Activated CD4-positive, alpha-beta T cell treated with anti-CD3 and anti-CD28 coated beads, Interleukin-2, amount 50 U/mL, for 4 hours (primary cell): ENCODE measurements at places on chromosomes 12 and 14.

- no peak for DNase-seq
Observed at GRCh38 chr12:10739157-10740118, 16.3 kb upstream of the YBX3 start.

DNA sequence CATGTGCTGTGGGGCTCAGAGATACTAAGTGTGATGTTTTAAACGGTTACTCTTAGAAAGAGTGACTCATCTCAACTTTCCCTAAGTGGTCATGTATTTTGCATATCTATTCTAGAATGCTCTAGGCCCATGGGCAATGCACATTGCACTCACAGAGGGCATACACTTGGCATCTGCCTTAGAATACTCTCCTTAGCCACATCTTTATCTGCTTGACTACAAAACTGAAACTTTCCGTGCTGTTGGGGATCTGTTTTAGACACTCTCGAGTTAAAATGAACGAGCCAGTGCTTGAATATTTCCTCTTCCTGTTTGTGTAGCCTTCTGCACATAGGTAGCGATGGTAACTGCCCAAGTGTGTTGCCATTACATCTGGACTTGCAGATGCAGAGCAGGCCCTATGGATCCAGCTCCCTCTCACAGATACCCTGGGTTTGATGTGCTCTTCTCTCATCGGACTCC, 180.5 kb downstream of the CAND1 start:
- no peak for DNase-seq

GRCh38 chr12:43208627-43209026, 343.4 kb downstream of the ADAMTS20 start:
- no peak for DNase-seq

- DNase-seq: no peak
Observed at GRCh38 chr12:106954462-106955376, 988 bp upstream of the TMEM263 start.

GRCh38 chr14:50784683-50785456, 46.1 kb downstream of the NIN start:
- no peak for DNase-seq

DNA sequence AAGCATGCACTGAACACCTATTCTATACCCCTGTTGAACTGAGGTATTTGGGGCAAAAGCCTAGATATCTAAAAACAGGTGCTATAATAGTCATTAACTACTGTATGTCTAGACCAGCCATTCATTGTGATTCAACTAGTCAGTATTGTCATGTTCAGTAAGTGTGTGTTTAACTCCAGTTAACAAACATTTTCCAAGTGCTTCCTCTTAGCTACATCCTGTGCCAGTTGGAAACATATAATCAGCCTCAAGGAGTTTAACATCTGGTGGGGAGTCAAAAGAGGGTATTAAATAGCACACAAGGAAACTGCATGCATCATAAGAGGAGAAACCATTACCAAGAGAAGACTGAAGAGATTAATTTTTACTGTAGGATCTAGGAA, 20.4 kb downstream of the TMTC1 start:
- DNase-seq: no peak

DNA sequence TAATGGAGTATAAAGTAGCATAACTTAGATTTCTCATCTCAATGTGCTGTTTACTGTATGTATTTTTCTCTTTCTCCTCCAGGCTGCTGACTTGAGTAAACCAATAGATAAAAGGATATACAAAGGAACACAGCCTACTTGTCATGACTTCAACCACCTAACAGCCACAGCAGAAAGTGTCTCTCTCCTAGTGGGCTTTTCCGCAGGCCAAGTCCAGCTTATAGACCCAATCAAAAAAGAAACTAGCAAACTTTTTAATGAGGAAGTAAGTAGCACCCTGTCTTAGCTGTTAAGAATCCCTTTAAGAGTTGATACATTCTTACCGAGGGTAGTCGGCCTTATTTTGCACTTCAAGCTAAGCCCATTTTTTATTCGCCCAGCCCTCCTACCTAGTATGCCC, 55.2 kb downstream of the WDR20 start:
- DNase-seq: no peak

GRCh38 chr14:91654836-91655235, 77.0 kb downstream of the CATSPERB start:
- DNase-seq: no peak

- no peak for DNase-seq
Observed at GRCh38 chr12:4228122-4228580, 45.4 kb upstream of the CCND2 start.

GRCh38 chr12:102407776-102408486, 72.4 kb downstream of the IGF1 start:
- DNase-seq: no peak

- no peak for DNase-seq
Observed at GRCh38 chr14:103480595-103480994, 42.0 kb downstream of the CKB start.

DNA sequence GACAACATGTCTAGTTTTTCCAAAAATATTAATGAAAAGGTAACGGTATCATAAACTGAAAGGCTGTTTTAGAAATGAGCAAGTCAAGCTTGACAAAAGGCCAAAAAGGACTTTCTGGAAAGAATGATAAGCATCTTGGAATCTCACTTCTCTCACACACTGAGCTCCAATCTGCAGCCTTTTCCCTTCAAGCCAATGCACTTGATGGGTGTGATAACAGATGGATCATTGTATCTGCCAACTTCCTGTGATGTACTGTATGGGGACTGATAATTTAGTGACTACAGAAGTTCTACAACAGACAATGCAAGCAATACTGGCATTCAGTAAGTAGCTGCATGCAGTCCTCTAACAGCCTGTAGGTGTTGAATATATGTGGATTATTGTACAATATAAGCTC, 147.1 kb downstream of the MED13L start:
- DNase-seq: no peak
